ENCODE measurements at places on chromosomes 16 and 17.

DNA sequence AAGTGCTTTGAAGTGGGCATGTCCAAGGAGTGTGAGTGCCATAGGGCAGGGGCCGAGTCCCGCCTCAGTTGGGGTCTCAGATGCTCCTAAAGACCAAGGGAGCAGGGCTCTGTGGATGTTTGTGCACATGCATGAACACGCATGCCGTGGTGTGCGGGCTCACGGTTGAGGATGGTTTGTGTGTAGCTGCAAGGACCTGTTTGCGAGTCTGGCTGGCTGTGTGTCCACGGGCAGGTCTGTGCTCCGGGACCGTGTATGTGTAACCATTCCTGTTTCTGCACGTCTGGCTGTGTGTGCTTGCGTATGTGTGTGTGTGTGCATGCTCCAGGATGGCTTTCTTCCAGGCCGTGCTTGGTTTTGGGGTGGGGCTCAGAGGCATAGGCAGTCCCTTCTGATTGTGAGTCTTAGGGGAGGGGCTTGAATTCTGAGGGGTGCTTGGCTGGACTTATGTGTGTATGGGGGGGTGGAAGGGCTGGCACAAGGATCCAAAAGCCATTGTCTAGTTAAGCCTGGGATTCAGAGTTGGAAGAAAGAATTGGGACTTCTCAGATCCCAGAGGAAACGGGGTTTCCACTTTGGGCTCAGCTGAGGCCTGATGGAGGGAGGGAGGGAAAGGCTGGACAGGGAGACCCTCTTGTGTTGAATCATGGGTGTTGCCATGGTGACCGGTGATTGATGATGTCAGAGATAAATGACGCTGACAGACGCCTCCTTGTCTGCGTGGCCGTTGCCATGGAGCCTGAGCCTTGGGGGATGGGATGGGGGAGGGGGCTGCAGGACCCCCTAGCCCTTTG lies 14.4 kb downstream of the GJD3 start:
- no peak overlapping the region for H3K4me3 ChIP-seq
- DNase-seq: no peak
- no peak overlapping the region for H3K27ac ChIP-seq
- no peaks in the 10 kb centered on the region for H3K27me3 ChIP-seq
- peaks cover 44% of the 10 kb centered on the region for H3K36me3 ChIP-seq

- no peaks in the 10 kb centered on the region for H3K36me3 ChIP-seq
- H3K4me1 ChIP-seq: peaks cover 15% of the 10 kb centered on the region
- no peak overlapping the region for H3K27ac ChIP-seq
- H3K4me3 ChIP-seq: no peak overlapping the region
- DNase-seq: no peak
Measured at GRCh38 chr16:58266336-58266735, 28.5 kb downstream of the PRSS54 start.

- H3K4me1 ChIP-seq: peaks cover 9% of the 10 kb centered on the region
- no peaks in the 10 kb centered on the region for H3K27me3 ChIP-seq
- H3K4me3 ChIP-seq: no peak overlapping the region
- DNase-seq: peak; percentile 91
Measured at GRCh38 chr16:68528686-68529379, 10.3 kb upstream of the ZFP90 start.

- H3K4me1 ChIP-seq: no peaks in the 10 kb centered on the region
- H3K36me3 ChIP-seq: no peaks in the 10 kb centered on the region
- no peak overlapping the region for H3K4me3 ChIP-seq
- no peak for DNase-seq
- no peaks in the 10 kb centered on the region for H3K27me3 ChIP-seq
- no peak overlapping the region for H3K27ac ChIP-seq
Measured at GRCh38 chr17:37847811-37848331, 76.3 kb upstream of the TBC1D3K start.

DNA sequence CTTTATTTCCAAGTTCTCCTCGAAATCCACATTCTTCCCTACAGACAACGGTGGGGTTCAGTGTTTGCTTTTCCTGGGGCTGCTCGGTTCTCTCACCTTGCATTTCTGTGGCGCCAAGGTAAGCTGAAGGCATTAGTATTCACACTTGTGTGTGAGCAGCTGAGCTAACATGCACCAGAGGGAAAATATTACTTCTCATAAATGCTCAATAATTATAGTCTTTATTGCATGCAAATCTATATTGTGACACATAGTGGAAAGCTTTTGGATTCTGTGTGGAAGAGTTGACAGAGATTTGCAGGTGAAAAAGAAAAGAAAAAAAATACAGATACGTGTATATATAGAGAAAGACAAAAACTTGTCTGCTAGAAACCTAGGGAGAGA lies 411.8 kb downstream of the MAF start:
- H3K4me3 ChIP-seq: no peak overlapping the region
- H3K27ac ChIP-seq: no peak overlapping the region
- no peaks in the 10 kb centered on the region for H3K27me3 ChIP-seq
- no peaks in the 10 kb centered on the region for H3K4me1 ChIP-seq
- no peaks in the 10 kb centered on the region for H3K36me3 ChIP-seq

DNA sequence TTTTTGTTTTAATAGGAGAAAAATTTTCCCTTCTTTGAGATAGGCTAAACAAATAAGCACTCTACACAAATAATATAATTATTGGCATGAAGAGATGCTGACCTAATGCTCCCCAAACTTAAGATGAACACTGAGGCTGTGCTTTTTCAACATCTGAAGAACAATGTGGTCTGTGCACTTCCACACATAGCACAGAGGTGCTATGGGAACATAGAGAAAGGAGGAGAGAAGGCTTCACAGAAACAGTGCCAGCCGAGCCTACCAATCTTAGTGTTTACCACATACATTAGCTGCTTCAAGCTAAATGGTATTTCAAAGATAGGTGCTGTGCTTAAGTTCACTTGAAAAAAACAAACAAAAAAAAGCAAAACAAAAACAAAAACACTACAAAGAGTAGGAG lies 72.4 kb downstream of the MYH10 start:
- H3K4me3 ChIP-seq: no peak overlapping the region
- no peaks in the 10 kb centered on the region for H3K4me1 ChIP-seq
- no peaks in the 10 kb centered on the region for H3K27me3 ChIP-seq
- H3K27ac ChIP-seq: no peak overlapping the region
- no peak for DNase-seq
- H3K36me3 ChIP-seq: peaks cover 12% of the 10 kb centered on the region

DNA sequence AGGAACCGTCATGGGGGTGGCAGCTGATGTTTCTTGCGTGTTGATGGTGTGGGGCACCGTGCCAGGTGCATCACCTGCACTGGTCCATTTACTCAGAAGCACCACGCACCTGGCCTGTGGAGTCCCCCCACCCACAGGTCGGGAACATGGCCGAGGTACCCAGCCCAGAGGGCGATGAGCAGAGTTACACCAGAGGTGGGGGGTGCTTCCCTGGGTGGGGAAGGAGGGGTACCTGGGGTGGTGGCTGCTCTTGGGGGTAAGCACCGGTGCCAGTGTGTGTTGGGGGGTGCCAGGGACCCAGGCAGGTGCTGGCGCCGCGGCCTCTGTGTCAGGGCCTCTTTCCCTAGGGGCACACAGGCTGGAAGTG lies 5.0 kb upstream of the ZNF750 start:
- no peaks in the 10 kb centered on the region for H3K27me3 ChIP-seq
- peaks cover 22% of the 10 kb centered on the region for H3K4me1 ChIP-seq
- no peak overlapping the region for H3K4me3 ChIP-seq
- peak overlapping the region; percentile 7 for H3K27ac ChIP-seq
- DNase-seq: no peak

DNA sequence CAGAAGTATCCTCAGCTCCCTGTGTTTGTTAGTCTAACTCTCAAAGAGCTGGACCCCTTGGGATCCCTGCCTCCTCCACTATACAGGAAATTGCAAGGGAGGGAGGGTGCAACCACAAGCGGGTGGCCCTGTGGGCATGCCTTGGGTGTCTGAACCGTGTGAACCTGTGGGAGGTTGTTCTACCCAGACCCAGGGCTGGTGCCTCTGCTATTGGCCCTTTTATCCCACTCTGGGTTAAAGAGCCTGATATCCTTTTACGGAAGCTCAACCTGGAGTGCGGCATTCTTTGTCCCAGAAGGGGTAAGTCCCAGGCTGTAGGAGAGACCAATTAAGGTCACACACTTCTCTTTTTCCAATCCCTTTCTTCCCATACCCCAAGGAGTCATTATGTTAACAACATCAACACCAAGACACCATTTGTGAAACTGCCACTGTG lies 53.4 kb downstream of the ARSG start:
- peaks cover 11% of the 10 kb centered on the region for H3K4me1 ChIP-seq
- no peaks in the 10 kb centered on the region for H3K27me3 ChIP-seq
- H3K4me3 ChIP-seq: no peak overlapping the region
- no peaks in the 10 kb centered on the region for H3K36me3 ChIP-seq
- DNase-seq: peak; percentile 61

- no peak overlapping the region for H3K27ac ChIP-seq
- DNase-seq: no peak
- no peaks in the 10 kb centered on the region for H3K4me1 ChIP-seq
- no peaks in the 10 kb centered on the region for H3K27me3 ChIP-seq
Measured at GRCh38 chr16:25298165-25298872, 40.7 kb upstream of the ZKSCAN2 start.

DNA sequence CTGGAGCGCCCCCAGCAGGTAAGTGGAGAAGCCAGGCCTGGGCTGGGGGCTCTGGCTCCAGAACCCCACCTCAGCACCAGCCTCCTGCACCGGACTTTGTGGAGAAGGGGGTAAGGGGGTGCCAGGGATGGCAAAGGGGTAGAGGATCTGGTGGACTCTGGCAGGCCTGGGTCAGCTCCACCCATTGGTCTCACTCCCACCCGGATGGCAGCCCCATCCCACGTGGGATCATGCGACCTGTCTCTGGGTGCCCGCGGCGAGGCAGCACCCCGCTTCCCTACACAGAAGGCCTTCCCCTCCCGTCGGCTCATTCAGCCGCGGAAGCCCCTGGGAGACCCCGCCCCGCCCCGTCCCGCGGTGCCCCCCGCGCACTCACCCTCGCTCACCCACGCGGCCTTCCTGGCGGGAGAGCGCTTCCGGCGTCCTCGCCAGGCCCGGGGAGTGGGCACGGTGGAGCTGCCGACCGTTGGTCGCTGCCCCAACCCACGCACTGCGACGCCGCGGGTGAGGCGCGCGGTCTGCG lies 498 bp upstream of the PLEKHG4 start:
- no peak for DNase-seq
- peaks cover 16% of the 10 kb centered on the region for H3K4me1 ChIP-seq
- no peak overlapping the region for H3K27ac ChIP-seq
- peak overlapping the region; percentile 64 for H3K4me3 ChIP-seq

DNA sequence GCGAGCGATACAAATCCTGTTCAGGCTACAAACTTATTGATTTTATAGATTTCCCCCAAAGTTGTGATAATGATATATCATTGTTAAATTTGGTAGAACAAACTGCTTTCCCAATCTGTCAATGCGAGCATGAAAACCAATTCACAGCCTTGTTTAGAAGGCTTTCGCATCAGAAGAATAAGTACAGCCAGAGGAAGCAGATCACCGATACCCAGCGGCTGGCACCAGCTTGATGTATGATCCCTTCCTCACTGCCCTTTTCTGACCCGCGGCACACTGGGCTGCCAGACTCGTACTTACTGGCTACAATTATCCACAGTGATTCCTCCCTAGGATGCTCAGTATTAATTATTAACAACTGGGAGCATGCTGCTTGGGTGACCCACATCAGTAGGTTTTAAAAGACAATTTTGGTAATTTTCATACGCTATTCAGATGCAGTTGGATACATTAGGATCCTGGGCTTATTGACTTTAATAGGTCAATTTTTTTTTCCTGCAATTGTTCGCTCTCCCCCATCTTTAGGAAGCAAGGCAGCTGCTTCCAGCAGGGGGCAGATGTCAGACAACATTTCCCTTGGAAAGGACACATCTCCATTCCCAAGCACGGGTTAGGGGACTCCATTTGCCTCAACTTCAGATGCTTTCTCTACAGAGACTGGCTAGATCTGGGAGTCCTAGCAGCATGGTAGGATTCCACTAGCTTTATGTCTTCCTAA lies 582.7 kb upstream of the PSMD7 start:
- H3K36me3 ChIP-seq: no peaks in the 10 kb centered on the region
- no peak overlapping the region for H3K27ac ChIP-seq
- DNase-seq: peak; percentile 15
- no peak overlapping the region for H3K4me3 ChIP-seq

DNA sequence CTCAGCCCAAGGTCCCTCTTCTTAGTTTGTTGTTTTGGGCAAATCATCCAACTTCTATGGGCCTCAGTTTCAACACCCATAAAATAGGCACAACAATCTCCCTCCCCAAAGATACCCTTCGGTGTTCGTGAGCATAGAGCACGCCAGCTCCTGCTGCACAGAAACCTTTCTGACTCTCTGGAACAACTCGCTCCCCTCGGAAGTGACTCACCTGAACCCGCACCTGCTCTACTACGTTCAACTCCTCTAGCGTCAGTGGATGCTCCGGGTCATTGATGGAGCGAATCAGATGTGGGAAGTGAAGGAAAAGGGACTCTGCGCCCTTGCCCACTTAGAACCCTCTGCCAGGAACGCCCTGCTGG lies 445 bp downstream of the CIAO2B start:
- peaks cover 11% of the 10 kb centered on the region for H3K36me3 ChIP-seq
- H3K4me3 ChIP-seq: peak overlapping the region; percentile 97
- H3K27ac ChIP-seq: no peak overlapping the region
- no peaks in the 10 kb centered on the region for H3K27me3 ChIP-seq
- H3K4me1 ChIP-seq: peaks cover 15% of the 10 kb centered on the region
- DNase-seq: peak; percentile 80

- no peaks in the 10 kb centered on the region for H3K27me3 ChIP-seq
- H3K4me3 ChIP-seq: no peak overlapping the region
- no peak for DNase-seq
- H3K36me3 ChIP-seq: peaks cover 76% of the 10 kb centered on the region
- no peak overlapping the region for H3K27ac ChIP-seq
Measured at GRCh38 chr17:47670064-47670463, 20.3 kb downstream of the KPNB1 start.

DNA sequence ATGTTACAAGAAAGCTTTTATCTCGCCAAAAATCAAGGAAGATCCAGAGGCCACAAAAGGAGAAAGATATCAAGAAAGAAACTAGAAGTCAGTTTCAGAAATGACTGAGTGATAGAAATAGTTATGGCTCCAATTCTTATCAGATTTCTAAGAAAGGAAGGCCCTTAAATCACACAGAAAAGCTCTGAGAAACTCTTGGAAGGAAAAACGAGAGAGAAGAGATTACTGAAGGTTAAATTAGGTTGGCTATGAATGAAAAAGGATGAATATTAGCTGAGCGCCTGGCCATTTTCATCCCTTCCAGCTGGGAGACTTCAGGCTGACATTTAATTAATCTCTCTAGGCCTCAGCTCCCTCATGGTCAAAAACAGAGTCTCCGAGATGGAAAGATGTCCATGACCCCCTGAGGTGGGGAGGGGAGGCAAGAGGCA lies 72.3 kb downstream of the CYTH1 start:
- peaks cover 2% of the 10 kb centered on the region for H3K36me3 ChIP-seq
- H3K4me3 ChIP-seq: no peak overlapping the region
- DNase-seq: no peak
- no peak overlapping the region for H3K27ac ChIP-seq
- H3K27me3 ChIP-seq: no peaks in the 10 kb centered on the region

GRCh38 chr17:58120195-58120822 lies 27.9 kb upstream of the OR4D1 start:
- H3K36me3 ChIP-seq: no peaks in the 10 kb centered on the region
- DNase-seq: peak; percentile 79
- H3K27me3 ChIP-seq: no peaks in the 10 kb centered on the region
- no peak overlapping the region for H3K4me3 ChIP-seq

- H3K4me3 ChIP-seq: no peak overlapping the region
- no peak overlapping the region for H3K27ac ChIP-seq
- H3K4me1 ChIP-seq: peaks cover 15% of the 10 kb centered on the region
- no peaks in the 10 kb centered on the region for H3K27me3 ChIP-seq
- DNase-seq: no peak
Measured at GRCh38 chr16:89583197-89583894, 7.8 kb downstream of the CPNE7 start.
